ENCODE measurements at places on chromosomes 6 and 20.

GRCh38 chr6:117564681-117565080 is 37.6 kb downstream of the GOPC start:
- no peak for DNase-seq

DNA sequence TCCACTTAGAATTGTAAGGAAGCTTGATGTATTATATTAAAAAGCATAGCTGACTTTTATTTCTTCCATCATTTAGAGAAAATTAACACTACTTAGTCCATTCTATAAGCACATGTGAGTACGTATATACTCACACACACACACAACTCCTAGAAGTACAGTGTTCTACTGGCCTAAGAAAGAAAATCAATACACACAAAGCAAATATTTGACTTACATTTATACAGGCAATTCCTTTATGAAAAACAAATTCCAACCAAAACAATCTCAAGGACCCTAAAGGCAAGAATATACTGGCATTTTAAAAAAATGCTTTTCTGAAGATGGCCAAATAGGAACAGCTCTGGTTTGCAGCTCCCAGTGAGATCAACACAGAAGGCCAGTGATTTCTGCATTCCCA is 71.9 kb downstream of the NRSN1 start:
- no peak for DNase-seq

GRCh38 chr6:28597924-28598722 is 72.4 kb downstream of the GPX5 start:
- peak; percentile 67 for DNase-seq

DNA sequence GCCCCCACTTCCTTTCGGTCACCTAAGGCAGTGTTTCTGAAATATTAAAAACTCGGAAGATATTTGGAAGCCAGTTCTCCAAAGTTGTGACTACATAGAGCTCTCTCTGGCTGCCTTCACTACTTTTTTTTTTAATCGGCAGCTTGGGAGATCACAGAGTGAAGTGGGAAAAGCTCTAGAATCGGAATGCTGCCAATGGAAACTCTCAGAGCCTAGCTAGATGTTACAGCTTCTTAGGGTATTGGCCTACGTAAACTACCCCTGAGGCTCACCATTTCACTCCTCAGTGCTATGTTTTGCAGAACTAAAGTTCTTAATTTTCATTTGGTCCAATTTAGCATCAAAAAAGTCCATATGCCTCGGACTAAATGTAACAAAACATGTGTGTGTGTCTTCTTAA is 14.5 kb downstream of the SERPINB1 start:
- no peak for DNase-seq

- no peak for DNase-seq
Measured at GRCh38 chr20:3885715-3886114, 3.5 kb upstream of the PANK2 start.

DNA sequence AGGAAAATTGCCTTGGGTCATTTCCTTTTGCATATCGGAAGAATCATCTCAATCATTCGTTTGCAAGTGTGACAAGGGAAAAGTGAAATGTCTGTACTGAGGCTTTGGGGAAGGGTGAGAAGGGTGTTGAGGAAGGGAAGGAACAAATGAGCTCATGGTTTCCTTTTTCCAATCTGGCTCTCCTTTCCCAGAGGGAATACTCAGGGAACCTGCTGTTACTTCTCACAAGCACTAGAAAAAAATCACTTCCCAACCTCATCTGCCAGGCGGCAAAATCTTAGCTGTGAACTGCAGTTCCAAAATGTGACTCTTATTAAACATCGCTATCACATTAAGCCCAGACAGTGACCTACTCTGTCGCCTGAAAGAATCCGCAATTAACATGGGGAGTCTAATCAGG is 258.1 kb downstream of the ZNF217 start:
- peak; percentile 8 for DNase-seq

DNA sequence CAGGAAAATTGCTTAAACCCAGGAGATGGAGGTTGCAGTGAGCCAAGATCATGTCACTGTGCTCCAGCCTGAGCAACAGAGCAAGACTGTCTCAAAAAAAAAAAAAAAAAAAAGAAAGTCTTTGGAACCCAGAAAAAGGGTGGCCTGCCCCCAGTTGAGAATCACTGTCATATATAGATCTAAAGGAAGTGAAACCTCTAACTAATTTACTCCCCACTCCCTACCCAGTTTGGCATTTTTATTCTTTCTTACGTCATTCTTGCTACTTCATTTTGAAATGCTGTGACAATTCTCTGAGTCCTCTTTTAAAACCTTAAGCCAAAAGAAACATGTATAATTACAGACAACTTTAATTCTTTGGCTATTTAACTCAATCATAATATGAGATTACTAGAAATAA is 254.8 kb downstream of the CDC5L start:
- DNase-seq = no peak

- DNase-seq = no peak
Measured at GRCh38 chr6:169189686-169190085, 64.0 kb downstream of the THBS2 start.
